Glomerular endothelial cell (primary cell): ENCODE measurements at places on chromosomes 4 and X.
A peak's percentile ranks its signal among the peaks of the same experiment; 100 is the strongest.

GRCh38 chr4:20253735-20254409, 2.2 kb downstream of the SLIT2 start:
- DNase-seq: no peak

- DNase-seq: no peak
Measured at GRCh38 chr4:123606946-123607542, 210.4 kb downstream of the SPRY1 start.

DNA sequence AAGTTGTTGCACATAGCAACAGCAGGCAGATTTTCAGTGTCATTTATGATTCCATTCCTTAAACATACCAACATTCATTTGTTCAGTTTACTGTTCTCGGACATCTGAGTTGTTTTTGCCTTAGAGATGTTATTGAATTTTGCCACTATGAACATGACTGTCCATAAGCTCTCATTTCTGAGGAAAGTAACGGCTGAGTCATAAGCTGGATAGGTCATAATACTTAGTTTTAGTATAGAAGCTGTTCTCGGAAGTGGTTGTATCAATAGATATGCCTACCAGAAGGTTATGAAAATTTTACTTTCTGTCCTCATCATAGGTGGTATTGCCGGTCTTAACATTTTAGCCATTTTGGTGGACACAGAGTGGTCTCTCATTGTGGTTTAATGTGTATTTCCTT, 157.1 kb upstream of the CLNK start:
- no peak for DNase-seq

- no peak for DNase-seq
Measured at GRCh38 chr4:6658597-6659075, 18.2 kb downstream of the MRFAP1 start.

GRCh38 chrX:18761750-18762149, 54.3 kb downstream of the PPEF1 start:
- DNase-seq: no peak

GRCh38 chrX:36867143-36867542, 141.0 kb upstream of the FAM47C start:
- peak; percentile 16 for DNase-seq

DNA sequence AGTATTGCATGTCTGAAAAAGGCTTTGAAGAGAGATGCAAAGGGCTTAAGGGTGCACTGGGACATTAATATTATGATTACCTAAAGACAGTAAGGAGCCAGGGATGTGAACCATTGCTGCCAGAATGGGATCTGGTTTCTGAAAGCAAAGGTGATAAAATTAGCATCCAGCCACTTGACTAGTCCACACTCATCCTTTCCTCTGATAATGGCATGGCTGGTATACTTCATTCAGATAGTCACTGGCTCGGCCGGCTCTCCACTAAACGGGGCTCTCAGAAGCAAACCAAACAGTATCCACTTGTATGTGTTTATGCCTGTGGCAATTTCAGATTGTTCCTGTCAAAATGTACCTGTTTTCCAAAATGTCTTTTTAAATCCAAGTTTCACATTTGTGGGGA, 46.4 kb downstream of the MAMLD1 start:
- DNase-seq: no peak

DNA sequence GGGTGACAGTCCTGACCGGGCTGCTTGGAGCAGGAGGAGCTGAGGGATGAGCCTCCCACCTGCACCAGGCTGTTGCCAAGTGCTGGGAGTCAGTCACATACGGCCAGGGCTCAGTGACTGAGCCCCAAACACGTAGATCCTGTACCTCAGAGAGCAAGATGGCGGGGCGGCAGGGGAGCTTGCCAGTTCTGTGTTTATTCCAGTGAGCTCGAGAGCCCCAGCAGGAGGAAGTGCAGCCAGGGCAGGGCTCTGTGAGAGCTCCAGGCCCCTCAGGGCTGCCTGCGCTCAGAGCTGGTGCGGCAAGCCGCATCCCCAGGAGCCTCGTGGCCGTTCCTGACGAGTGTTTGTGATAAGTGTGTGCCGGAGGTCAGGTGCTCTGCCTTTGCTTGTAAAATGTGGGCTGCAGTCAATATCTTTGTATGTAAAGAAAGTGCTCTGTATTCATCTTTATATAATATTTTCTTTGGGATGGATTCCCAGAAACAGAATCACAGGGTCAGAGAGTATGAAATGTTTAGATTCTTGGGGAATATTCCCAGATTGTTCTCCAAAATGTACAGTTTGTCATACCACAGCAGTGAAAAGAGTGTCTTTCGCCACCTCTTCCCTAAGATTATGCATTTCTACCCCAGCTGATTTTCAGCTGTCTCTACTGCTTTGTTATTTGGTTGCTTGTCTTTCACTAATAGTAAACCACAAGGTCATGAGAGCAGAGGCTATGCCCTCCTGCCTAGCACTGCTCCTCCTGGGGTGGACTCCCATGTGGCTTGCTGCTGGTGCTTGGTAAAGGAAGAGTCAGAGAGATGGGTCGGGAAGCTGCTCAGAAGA, 50.3 kb downstream of the NELFA start:
- DNase-seq: no peak

GRCh38 chr4:127604949-127605709, 27.6 kb upstream of the INTU start:
- no peak for DNase-seq

DNA sequence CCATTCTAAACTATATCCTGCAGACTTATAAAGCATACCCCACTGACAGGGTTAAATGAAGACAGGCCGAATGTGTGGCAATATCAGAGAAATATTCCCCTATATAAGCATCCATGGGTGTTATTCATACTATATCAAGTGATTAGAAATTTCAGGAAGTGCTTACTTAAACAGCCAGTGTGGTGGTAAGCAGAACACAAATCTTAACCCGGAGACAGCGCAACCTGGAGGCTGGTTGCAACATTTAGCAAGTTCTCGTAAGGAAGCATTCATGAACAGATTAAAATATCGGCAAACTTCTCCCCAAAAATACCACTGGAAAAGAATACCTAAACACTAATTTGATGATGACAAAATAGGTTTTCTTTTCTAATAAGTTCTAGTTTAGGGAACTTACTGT, 261.2 kb downstream of the CBLL2 start:
- DNase-seq: no peak

DNA sequence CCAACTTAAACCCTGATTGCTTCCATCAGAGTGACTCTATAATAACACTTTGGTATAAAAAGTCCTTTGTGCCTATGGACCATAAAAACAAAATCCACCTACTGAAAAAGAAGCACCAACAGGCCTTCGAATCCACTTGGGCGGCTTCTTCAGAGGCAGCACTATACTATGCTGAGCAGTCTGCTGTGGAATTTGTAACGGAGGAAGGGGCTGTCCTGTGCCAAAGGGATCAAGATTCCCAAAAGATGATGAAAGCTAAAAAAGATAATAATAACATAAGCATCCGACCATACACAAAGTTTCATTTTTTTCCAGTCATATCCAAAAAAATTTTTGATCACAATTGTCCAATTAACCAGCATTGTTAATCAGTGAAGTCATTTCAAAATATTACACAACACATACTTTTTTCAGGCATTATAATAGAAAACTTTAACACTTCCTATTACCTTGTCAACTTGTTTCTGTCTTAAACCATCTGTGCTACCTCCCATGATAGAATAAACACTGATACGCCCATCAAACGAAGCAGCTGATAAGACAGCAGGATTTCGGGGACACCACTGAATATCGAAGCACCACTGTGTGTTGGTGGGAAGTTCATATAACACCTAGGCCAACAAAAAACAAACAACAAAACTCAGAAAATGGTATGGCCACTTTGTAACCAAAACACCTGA, 24.1 kb downstream of the SEC31A start:
- DNase-seq: no peak

- DNase-seq: no peak
Measured at GRCh38 chrX:17456526-17456925, 81.5 kb downstream of the NHS start.

GRCh38 chr4:137668885-137669545, 136.7 kb upstream of the PCDH18 start:
- no peak for DNase-seq

DNA sequence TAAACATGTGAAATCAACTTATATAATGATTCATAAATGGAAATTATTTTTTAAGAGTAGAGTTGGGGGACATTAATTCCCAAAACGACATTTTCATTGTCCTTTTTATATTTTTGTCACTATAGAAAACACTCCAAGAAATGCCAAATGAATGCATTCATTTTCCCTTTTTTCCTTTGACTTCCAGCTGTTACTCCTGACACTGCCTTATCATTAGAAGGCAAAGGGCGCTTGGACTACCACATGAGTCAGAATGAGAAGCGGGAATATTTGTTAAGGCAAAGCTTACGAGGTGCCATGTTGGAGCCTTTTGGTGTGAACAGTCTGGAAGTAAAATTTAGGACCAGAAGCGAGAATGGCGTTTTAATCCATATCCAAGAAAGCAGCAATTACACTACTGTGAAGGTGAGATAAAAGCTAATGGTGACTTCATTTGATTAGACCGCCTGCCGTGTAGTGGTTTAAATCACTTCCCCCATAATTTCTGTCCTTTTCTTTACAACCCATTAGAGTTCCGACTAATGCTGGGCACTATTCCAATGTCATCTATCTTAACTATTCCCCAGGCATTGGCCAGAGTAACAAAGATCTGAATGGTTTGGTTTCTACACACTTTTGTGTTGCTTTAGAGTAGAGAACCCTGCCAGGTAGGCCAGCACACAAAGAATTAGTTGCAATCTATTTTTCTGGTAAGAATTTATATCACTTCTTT, 166.7 kb downstream of the FAT4 start:
- DNase-seq: no peak

DNA sequence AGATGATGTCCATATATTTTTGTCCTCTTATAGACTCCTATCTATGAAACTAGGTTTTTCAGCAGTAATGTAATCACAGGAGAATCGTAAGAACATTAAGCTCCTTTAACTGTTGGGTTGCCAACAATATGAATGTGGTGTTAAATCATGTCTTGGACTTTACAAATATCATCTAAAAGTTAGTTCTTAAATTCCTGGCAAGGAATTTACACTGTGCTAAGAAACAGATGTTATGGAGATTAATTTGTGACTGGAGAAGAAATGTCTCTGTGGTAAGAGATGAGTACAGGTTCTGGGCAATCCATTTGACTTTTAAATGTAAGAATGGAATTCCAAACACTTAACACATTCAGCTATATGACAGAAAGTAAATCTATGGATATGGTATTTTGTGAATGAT, 34.6 kb downstream of the CNKSR2 start:
- DNase-seq: no peak

- no peak for DNase-seq
Measured at GRCh38 chr4:52880994-52881393, 18.9 kb downstream of the RASL11B start.

DNA sequence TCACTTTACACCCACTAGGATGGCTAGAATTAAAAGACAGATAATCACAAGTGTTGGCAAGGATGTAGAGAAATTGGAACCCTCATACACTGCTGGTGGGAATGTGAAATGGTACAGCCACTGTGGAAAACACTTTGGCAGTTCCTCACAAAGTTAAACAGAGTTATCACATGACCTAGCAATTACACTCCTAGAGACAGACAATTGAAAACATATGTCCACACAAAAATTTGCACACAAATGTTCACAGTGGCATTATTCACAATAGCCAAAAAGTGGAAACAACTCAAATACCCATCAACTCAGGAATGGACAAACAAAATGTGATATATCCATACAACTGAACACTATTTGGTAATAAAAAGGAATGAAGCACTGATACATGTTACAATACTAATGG, 5.7 kb downstream of the ZNF280C start:
- no peak for DNase-seq

DNA sequence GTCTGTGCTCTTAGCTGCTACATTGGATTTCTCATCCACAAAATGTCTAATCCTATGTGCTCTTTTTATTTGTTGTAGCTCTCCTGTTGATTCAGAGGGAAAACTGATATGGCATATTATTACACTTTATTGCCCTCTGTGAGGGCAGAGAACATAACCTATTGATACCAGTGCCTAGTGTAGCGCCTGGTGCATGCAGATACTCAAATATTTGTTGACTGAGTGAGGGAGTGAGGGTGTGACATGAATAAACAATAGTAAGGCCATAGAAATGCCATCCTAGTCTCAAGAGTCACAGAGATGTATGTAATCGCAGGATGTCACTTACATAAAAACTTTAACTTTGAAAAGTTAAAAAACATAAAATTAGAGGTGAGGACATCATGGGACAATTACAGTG, 159.1 kb downstream of the SHROOM3 start:
- no peak for DNase-seq

DNA sequence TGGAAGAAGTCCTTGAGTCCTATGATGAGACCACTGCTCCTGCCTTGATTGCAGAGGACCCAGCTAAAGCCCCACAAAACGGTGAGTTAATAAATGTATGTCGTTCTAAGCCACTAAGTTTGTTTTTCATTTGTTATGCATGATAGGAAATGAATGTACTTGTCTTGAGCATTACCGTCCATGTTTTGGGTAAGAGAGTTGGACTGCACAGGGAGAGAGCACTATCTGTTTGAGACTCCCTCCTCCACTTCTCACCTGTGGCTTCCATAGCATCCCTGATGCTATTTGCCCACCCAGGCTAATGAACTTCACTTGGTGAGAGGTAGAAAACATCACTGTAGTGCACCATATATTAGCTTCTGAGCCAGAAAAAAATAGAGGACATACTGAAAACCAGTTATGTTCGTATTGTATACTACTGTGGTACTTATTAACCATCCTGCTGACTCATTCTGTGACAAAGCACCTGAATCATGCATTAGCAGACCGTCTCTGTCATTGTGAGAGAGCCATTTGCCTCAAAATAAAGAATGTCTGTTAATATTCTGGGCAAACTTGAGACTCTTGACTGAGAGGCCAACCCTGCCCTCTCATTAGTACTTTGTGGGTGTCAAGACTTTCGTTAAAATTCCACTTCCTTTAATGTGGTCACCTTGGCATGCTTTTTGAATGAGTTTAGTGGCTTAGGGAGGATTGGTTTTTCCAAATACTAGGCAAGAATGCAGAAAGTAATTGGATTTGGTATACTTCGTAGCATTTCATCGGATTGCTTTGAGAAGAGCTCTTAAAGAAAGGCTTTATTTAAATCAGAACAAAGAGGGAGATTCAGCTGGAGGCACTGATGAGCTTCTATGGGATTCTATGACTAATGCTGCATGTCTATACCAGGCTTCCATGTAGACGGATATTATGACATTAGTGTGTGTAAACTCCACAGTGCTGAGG, 99.3 kb upstream of the GRPR start:
- no peak for DNase-seq

DNA sequence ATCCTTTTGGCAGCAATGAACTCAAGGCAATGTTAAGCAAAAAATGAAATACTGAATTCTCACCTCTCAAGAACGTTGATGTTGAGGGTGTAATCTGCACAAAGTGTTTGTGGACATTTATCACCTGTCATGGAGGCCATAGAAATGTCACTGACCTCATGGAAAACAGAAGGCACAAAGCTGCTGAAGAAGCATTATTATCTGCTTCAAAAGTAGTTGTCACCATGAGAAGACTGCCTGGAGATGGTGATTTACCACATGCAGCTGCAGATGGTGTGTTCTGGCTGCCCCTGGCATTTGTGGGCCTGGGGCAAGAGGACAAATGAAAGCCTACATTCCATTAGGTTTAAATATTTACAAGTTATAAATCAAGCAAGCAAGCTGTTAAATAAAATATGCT, 116.8 kb upstream of the RPS6KA3 start:
- DNase-seq: no peak

GRCh38 chr4:2406920-2407319, 11.5 kb downstream of the ZFYVE28 start:
- DNase-seq: no peak
